Memory B cell (primary cell): ENCODE measurements at places on chromosomes 1 and 21.

DNA sequence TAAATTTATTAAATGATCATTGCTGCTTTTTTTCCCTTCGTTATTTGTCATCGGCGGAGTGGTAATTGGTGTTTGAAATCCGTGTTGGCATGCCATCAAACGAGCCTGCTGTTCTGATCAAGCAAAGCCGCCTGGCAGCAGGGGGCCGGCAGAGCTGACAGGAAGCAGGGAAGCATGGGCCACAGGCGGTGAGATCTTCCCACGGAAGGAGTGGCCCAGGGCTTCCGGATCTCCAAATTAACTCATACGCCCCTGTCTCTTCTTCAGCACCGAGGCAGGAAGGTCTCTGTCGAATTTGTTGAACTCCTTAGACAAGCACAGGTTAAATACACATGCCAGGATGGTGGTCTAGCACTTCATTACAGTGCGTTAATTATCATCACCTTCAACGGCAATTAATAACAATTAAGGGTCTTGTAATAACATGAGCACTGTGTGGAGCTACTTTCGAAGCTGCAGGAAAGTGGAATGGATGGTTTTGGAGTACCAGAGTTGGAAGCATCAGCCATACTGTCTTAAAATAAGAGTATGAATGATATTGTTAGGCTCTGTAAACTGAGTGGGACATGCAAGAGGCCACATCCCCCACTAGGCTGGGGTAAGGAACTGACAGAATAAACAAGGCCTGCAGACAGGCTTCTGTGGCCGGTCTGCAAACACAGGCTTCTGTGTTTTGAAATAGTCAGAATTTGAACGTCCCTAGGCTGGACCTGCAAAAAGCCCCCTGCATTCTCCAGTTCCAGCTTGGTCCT, 199.4 kb upstream of the DAB1 start:
- DNase-seq: no peak

- no peak for DNase-seq
Measured at GRCh38 chr1:107138767-107139445, 1.9 kb upstream of the NTNG1 start.

DNA sequence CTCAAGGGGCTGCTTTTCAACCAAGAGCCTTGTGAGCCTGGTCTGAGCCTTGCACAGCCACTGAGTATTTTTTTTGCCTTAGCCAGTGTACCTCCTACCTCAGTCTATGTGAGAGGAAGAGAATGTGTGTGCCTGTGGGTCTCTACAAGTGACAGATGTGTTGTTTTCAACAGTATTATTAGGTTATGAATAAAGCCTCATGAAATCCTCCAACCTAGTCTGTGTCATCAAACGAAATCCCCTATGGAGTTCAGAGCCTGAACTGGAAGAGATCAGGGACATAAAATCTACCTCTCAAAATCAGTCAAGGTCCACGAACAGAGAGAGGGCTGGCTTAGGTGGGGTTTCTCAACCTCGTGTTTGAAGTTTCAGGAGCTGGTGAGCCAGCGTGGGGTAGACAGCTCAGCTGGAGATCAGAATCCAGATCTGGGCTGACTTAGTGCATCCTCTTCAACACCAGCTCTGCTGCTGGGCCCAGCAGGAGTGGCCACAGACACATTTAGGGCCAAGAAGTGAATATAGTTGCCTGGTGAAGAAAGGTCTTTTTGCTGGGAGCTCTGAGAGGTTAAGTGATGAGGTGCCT, 8.2 kb downstream of the XKR8 start:
- no peak for DNase-seq

- DNase-seq: no peak
Measured at GRCh38 chr1:39866767-39867166, 16.5 kb downstream of the TRIT1 start.

- DNase-seq: peak; percentile 37
Measured at GRCh38 chr21:34029743-34030528, 43.4 kb upstream of the MRPS6 start.

DNA sequence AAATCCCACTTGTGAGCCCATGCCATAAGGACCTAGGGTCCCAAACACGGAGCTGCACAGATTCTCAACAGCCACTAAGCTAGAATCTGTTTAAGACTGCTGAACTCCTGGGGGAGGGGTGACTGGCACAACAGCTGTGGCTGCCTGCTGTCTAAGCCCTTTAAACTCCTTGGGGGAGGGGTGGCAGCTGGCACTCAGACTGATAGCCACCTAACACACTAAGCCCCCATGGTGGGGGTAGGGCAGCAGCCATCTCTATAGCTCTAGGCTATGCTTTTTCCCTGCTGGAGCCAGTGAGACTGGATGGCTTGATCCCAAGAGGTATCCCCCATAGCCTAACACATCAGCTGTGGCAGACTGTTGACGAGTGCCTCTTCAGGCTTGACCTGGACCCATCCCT, 73.3 kb upstream of the FMO3 start:
- no peak for DNase-seq

DNA sequence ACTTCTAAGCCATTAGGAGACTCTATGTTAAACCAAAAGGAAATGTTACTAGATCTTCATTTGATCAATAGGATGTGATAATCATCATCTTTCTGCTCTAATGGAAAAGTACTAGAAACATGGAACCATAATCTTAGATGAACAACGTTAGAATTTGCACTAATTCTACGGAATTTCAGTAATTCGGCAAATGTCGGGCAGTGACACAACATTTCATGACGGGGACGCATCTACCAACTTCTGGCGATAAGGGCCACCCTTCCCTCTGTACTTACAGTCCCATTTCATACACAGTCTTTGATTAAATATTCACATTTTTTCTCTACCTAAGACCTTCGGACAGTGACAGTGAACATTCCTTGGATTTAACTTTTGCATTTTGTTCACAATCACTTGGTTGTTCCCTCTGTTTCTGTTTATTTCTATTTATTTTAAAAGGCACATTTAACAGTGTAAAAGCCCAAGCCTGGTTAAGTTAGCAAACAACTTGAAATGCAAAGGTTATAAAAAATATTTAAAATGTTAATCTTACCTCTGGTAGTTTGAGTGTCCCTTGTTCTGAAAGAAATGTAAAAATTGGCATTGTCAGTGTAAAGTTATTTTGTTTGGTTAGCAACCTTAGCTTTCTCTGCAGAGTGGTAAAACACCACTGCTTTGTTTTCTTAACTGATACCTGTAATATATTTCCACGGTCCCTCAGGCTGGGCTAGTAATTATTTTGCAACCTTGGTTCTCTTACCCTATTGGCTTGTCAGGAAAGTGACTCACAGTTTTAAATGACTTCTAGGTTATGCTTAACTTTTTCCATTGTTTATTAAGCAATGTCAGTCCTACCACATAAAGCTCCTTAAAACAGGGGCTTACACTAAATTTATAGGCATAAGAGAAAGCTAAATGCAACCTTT, 276.9 kb downstream of the VAV3 start:
- DNase-seq: no peak

GRCh38 chr1:193656841-193657240, 470.4 kb upstream of the B3GALT2 start:
- DNase-seq: no peak

DNA sequence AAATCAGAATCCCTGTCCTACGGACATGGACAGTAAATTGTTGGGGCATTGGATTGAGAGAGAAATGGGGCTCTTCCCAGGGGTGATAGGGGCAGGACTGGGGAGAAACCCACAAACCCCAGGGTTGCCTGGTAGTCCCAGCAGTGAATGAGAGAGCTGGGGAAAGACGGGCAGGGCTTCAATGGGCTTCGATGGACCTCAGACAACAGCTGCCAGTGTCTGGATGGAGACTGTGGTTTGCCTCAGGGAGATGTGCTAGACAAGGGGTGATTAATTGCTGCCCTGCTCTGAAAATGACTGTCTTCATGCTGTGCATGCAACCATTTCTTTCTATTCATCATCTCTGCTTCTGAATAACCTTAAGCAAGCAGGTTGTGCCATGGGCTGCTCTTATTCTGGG, 7.4 kb downstream of the GPR25 start:
- DNase-seq: no peak

- DNase-seq: no peak
Measured at GRCh38 chr1:94688646-94689045, 131.5 kb upstream of the SLC44A3 start.

DNA sequence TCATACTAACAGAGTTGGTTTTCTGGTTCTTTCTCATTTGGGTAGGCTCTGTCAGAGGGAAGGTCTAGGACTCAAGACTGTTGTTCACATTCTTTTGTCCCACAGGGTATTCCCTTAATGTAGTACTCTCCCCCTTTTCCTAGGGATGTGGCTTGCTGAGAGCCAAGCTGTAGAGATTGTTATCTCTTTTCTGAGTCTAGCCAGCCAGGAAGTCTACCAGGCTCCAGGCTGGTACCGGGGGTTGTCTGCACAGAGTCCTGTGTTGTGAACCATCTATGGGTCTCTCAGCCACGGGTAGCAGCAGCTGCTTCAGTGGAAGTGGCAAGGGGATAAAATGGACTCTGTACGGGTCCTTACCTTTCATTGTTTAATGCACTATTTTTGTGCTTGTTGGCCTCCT, 226.4 kb downstream of the LBR start:
- no peak for DNase-seq

- DNase-seq: no peak
Measured at GRCh38 chr1:91057784-91058183, 35.9 kb upstream of the ZNF644 start.

DNA sequence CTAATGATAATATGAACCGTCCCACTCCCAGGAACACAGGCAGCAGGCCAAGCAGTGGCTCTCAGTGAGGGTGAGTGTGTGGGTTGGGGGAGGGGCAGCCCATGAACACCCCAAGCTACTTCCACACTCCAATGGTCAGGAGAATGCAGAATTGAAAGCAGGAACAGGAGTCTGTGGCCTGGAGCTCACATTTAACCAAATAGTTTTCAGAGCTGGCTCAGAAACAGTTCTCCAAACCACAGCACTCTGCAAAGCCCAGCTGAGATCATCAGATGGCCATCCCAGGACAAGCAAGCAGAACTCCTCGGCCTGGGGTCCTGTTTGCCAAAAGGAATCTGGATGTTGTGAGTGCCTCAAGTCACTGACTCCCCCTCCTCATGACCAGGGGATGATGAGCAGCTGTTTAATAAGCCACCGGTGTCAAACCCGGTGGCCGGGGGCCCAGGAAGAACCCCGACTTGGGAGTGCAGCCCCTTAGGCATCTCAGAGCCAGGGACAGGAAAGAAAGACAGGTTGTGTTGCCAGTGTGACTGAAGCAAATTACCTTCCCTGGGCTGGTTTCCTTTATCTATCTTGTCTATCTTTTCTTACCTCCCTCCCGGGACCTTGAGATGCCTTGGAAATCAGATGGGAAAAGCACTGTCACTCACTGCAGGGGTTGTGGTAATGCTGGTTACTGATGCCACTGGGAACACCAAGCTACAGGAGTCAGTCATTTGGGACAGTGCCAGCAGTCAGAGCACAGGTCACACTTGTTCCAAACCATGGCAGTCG, 20.4 kb downstream of the DEGS1 start:
- DNase-seq: peak; percentile 49

DNA sequence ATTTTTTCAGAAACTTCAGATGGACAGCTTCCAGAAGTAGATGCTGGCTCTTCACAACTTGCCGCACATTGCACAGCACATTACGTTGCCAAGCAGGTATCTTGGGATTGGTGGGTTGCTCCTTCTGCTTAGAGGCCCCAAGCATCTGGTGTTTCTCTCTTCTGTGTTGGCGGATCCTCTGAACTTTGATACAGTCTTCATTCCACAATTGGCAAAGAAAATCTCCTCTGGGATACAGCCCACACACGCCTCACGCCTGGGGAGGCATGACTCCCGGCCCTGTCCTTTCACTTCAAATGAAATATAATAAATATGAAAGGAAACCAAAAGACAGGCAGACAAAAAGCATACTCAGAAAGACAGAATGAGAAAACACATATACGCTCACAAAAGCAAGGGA, 72.3 kb upstream of the PPP2R5A start:
- no peak for DNase-seq

DNA sequence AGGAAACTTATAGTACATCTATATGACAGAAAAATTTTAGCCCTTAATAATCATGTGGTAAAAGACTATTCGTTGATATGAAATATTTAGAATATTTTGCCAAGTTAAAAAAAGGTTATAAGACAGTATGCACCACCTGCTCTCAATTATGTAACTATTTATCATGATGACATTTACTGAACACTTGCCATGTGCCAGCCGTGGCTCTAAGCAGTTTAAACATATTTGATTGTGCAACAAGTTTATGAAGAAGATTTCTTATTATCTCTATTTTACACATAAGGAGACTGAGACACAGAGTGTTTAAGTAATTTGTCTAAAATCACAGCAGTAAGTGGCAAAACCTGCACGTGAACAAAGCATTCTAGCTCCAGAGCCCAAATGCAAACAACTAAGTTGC, 199.3 kb upstream of the JUN start:
- no peak for DNase-seq

DNA sequence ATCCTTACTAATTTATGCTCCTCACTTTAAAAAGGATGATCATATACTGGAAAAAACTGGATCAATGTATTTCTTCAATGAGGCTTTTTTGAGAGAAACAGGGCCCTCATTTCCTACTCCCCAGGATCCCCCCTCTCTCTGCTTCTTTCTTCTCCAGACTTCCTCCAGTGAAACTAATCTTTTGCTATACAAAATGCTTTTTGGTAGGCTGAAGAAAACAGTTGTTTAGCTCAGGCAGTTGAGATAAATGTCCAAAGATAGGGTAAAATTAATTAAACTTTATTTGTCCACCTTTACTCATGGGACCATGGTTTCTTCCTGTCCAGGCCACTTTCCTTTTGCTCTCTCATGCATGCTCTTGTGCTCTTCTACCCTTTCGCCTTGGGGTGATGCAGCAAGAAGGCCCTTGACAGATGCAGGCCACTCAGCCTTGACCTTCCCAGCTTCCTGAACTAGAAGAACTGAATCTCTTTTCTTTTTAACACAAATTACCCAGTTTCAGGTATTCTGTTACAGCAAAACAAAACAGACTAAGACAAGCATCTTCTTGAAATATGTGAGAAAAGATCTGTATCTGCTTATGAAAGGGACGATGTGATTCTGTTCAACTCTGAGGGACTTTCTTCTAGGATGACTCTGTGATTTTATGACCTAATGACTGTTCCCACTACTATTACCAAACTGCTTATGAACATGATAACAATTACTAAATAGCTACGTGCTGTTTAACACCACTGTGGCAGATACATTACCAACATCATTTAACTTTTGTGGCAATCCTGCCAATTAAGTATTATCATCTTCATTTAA, 63.7 kb downstream of the NVL start:
- no peak for DNase-seq

DNA sequence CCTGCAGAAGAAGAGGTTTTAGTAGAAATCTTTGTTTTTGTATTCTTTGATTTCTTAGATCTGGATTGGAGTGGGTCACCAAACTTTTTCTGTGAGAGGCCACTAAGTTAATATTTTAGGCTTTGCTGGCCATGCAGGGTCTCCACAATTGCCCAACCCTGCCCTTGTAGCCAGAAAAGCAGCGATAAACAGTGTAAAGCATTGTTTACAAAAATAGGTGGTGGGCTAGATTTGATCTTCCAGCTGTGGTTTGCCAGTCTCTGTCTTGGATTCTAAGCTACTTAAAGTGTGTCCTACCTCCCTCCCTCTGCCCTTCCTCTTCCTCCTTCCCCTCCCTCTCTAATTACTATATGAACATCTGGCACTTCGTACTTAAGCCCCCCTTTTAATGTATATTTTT, 68.0 kb downstream of the LAMC1 start:
- no peak for DNase-seq
